ENCODE measurements at places on chromosomes 6 and 20.

DNA sequence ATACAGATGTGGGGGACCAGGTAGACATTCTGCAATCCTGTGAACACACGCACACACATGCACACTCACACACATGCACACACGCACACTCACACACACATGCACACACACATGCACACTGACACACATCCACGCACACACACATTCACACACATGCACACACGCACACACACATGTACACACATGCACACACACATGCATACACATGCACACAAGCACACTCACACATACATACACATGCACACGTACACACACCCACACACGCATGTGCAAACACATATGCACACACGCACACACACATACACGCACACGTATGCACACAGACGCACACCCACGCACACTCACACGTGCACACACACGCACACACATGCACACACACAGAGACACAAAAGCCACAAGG, 14.3 kb upstream of the GGTLC1 start:
- no peak for DNase-seq

DNA sequence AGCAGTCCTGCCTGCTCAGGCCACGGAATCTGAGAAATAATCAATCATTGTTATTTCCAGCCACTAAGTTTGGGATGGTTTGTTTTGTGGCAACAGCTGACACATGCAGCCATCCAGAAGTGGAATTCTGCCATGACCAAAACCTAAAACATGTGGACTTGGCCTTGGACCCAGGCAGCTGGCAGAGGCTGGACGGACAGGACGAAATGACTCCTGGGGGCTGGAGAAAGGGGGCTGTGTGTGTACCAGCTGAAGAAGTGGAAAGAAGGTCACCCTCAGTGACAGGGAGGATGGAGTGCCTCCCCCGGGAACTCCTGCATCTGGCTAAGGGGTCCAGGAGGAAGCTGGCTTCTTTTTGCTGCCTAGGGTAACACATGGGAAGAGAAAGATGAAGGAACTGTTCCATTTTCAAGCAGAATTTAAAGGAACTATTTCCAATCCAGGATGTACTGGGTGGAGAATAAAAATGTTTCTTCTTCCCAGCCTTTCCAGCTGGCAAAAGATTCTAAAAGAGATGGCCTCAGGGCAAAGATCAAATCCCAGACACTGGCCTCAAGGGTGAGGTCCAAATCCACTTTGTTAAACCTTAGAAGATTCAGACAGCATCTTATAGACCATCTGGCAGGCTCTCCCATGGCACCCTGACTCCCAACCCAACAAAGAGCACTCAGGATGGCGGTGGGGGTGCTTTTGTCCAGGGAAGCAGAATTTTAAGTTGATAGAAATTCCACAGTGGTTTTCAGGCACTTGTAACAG, 14.3 kb downstream of the SERPINB6 start:
- no peak for DNase-seq

- DNase-seq: no peak
These were observed 123.5 kb downstream of the SLC24A3 start for GRCh38 chr20:19335916-19336315.

- no peak for DNase-seq
These were observed 164.7 kb downstream of the SCP2D1 start for GRCh38 chr20:18978311-18978710.

DNA sequence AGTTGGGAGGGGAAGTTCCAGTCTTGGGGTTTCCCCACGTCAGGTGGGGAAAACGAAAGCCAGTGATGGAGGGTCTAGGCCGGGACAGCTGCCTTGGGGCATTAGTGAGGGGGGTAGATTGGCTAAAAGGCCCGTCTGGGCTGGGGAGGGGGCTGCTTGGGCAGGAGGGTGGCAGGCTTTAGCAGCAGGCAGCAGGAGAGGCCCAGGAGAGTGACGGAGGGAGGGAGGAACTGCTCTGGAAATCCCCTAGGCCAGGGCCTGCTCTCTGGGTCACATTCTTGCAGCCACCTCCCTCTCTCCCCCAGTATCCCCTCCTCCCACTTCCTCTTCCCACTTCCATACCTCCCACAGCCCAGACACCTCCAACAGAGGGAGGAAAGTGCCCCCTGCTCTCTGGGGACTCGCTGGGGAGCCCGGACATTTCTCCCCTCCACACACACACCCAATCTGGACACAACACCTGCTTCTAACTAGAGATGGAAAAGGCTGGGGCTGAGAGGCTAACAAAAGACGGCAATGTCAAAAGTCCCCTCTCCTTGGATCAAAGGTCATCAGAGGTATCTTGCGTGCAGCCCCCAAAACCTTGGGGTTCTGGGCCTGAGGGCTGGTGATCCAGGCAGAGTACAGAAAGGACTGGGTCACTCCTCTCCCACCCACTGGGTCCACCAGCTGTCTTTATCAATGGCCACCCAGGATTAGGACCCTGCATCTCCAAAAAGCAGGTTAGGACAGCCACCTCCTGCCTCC, 1.8 kb downstream of the NFKBIE start:
- peak; percentile 39 for DNase-seq

- DNase-seq: no peak
These were observed 44.3 kb downstream of the TPD52L1 start for GRCh38 chr6:125197795-125198269.

DNA sequence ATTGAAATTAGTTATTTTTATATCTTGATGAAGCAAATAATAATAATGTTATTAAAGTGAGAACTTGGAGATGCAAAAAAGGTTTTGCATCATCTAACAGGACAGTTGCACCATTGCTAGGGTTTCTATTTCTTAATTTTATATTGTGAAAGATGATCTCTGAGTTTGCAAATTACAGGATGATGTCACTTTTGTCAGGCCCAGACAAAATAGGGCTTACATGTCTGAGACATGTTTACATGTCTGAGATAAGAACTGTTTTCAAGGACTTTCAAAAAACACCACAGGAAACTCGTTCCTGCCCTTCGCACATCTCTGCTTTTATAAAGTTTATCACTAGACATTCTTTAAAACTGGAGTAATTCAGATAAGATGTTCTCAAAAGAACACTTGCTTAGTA, 1075.8 kb upstream of the MANEA start:
- no peak for DNase-seq

DNA sequence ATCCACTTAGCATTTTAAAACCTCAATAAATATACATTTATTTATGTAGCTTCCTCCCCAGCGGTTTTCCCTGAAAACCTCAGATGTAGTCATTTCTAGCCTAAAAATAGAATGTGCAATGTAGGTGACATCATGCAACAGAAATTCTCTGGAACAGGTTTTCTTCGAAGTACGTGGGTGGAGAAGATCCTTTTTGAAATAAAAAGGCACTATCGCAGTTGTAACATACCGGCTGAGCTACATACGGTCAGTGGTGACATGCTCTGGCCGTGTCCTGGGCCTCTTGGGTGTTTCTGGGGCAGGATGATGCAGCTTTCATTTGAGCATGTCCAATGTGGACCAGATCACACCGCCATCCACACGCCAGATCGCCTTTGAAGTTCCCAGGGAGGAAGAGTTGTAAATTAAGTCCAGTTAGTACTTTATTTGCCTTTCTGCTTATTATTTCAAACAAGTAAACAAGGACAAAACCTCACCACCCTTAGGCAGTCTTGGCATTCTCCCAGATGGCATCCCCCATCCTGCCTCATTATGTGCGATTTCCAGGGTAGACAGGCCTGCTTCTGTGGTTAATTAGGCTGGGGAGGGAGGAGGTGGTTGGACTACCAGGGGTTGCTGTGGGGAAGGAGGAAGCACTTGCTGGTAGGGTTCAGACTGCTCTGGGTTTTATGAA, 109.5 kb upstream of the CLDN20 start:
- peak; percentile 71 for DNase-seq

DNA sequence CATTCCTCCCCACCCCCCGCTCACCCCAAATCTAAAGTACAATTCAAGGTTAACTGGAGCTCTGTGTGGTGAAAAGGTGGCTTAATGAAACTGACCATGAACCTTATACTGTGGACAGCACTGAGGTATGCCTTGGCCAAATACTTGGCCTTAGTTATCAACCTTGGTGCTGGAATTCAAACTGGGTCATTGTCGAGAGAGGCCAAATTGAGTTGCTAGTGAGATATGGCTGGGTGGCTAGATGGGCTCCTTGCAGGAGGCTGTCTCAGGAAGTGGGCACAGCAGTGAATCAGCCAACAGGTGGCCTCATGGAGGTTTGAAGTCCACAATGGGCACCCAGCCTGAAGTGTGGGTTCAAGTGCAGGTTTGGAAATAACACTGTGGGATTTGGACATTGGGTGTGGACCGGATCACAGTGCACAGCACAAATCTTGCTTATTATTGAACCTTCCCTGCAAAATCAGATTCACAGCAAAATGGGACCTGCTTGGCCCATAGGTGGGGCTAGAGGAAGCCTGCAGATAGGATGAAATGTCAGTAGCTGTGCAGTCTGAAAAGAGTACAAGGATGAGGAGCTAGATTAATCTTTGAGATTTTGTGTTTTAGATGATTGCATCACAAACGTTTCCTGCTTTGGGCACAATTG, 5.6 kb upstream of the BTBD3 start:
- no peak for DNase-seq

DNA sequence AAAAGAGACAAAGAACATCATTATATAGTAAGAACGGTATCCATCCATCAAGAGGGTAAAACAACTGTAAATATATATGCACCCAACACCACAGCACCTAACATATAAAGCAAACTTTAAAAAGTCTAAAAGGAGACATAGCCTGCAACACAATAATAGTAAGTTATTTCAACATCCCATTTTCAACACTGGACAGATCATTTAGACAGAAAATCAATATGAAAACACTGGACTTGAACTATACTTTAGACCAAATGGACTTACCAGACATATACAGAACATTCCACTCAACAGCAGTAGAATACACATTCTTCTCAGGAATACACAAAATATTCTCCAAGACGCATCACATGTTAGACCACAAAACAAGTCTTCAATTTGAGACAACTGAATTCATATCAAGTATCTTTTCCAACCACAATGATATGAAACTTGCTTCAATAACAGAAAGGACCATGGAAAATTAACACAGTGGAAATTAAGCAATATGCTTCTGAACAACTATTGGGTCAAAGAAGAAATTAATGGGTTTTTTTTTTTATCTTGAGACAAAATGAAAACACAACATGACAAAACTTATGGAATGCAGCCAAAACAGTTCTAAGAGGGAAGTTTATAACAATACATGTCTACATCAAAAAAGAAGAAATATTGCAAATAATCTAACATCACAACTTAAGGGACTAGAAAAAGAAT, 23.9 kb upstream of the ASF1A start:
- DNase-seq: no peak

DNA sequence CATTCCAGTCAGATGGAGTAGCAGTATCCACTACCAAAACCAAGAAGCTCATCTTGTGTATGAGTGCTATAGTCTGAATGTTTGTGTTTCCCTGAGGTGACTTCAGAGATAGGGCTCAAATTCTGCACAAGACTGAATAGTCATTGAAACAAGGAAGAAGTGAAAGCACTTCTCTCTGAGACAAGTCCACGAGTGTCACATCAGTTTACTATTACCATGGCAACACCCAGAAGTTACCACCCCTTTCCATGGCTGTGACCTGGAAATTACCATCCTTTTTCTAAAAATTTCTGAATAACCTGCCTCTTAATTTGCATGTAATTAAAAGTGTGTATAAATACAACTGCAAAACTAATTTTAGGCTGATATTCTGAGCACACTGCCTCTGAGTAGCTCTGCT, 682.1 kb upstream of the ADGRB3 start:
- DNase-seq: no peak

- no peak for DNase-seq
These were observed 6.6 kb downstream of the GMPR start for GRCh38 chr6:16244869-16245451.

- DNase-seq: no peak
These were observed 330.8 kb upstream of the DEFB112 start for GRCh38 chr6:50380406-50381098.

Measured in K562 (cell line).